ELR (cell line): ENCODE measurements at places on chromosomes 7 and 10.
A peak's percentile ranks its signal among the peaks of the same experiment; 100 is the strongest.

- no peak for DNase-seq
These were observed 28.4 kb upstream of the PTPRN2 start for GRCh38 chr7:158616050-158616449.

DNA sequence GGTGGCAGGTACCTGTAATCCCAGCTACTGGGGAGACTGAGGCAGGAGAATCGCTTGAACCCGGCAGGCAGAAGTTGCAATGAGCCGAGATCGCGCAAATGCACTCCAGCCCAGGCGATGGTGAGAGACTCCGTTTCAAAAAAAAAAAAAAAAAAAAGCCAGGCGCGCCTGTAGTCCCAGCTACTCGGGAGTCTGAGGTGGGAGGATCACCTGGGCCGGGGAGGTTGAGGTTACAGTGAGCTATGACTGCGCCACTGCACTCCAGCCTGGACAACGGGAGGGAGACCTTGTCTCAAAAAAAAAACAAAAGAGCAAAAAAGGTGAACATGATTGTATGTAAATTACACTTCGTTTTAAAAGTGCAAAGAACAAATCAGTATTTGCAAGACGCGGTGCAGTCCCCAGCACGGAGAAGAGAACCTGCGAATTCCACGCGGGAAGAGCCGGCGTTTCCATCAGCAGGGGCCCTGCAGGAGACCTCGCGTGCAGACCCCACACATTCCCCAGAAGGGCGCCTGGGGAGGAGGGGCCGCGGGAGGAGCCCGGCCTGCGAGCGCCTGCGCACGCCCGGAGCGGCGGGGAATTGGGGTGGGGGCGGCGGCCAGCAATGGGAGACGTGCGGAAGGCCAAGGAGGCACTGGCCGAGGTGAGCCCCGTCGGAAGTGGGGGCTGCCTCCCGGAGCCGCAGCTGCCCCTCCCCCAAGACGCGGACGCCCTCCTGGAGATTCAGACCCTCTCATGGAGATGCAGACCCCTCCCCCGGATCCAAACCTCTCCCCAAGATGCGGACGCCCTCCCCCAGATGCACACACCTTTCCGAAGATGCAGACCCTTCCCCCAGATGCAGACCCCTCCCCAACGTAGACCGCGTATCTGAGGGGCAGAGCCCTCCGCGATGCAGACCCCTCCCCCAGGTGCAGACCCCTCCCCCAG lies 16.7 kb upstream of the SUN1 start:
- peak; percentile 26 for DNase-seq

DNA sequence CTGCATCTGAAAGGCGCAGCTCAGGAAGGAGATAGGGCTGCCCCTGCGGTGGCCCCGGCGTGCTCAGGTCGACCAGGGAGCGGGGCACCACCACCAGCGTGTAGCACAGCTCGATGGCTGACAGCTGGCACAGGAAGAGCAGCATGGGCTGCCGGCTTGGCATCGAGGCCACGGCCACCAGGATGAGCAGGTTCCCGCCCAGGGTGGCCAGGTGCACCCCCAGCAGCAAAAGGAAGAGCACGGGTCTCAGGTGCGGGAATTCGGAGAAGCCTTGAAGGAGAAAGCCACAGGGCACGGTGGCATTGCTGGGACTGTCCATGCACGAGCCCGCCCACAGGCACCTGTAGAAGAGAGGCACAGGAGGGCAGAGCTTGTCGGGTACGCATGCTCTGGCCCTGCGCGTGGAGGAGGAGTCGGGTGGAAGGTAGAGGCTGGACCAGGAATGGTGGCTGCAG lies 33.9 kb downstream of the TAS2R41 start:
- no peak for DNase-seq

- DNase-seq: no peak
These were observed 264.9 kb downstream of the SKIDA1 start for GRCh38 chr10:21260506-21261149.

GRCh38 chr10:80196950-80197315 lies 8.4 kb downstream of the ANXA11 start:
- DNase-seq: no peak

GRCh38 chr10:111116762-111117445 lies 40.1 kb downstream of the ADRA2A start:
- no peak for DNase-seq

GRCh38 chr7:94368371-94368791 lies 26.3 kb upstream of the COL1A2 start:
- peak; percentile 58 for DNase-seq

GRCh38 chr10:123741711-123742110 lies 75.6 kb downstream of the GPR26 start:
- DNase-seq: no peak

DNA sequence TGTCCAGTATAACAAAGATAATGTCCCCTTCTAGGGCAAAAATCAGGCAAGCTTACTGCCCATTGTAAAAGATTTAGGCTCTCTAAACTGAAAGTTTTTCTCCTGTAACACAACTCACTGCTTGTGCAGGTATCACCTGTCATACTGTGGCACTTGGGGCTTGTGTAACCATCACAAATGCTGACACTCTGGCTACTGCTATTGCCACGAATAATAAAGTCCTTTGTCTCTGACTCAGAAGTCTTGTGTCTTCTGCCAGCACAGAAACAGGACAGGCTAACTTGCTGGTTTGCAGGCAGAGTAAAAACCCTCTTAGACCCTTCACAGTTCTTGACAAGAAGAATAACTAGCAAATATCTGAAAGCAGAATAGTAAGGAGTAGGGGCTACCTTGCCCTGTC lies 273.9 kb downstream of the RPS24 start:
- no peak for DNase-seq
